HuH-7.5 (cell line): ENCODE measurements at places on chromosomes 2 and 18.
A peak's percentile ranks its signal among the peaks of the same experiment; 100 is the strongest.

- DNase-seq = no peak
These were observed 193.9 kb downstream of the RTP5 start for GRCh38 chr2:242063436-242063835.

- DNase-seq = no peak
These were observed 284.2 kb downstream of the THSD7B start for GRCh38 chr2:137049518-137049917.

DNA sequence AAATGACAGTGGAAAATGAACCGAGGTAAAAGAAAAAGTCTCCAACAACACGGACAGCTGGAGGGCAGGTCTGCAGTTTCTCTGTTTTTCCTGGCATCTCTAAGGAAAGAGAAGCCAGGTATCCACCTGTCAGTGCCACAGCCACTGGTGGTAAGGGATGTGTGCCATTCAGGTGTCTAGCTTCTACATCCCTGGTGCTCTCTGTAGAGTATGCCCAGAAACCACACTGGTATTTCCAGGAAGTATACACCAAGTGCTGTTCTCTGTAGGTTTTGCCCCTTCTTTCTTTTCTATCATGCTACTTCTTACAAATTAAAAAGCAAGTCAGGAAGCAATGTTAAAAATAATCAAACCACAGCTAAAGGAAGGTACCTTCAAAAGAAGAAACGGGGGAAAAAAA is 7.6 kb upstream of the AGFG1 start:
- DNase-seq = no peak

DNA sequence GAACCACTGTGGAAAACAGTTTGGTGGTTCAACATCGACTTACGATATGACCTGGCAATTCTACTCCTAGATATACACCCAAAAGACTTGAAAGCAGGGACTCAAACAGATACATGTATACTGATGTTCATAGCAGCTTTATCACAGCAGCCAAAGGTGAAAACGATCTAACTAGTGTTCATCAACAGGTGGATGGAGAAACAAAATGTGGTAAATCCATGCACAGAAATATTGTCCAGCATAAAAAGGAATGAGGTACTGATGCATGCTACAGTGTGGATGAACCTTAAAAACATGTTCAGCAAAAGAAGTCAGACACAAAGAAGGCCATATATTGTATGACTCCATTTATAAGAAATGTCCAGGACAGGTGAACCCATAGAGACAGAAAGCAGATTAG is 36.3 kb downstream of the MRO start:
- DNase-seq = no peak

DNA sequence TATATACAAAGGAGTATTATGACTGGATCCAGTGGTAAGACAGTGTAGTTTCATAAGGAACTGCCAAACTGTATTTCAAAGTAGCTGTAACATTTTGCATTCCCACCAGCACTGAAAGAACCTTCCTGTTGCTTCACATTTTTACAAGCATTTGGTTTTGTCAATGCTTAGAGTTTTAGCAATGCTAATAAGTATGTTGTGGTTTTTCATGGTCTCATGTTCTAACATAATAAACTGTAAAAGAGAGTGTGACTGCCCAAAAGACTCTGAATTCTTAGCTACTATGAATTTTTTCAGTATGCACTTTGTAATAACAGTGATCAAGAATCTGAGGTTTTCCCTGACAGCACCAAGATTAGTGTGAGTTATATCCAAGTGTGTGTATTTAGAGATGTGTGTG is 604.2 kb downstream of the XIRP2 start:
- DNase-seq = no peak

DNA sequence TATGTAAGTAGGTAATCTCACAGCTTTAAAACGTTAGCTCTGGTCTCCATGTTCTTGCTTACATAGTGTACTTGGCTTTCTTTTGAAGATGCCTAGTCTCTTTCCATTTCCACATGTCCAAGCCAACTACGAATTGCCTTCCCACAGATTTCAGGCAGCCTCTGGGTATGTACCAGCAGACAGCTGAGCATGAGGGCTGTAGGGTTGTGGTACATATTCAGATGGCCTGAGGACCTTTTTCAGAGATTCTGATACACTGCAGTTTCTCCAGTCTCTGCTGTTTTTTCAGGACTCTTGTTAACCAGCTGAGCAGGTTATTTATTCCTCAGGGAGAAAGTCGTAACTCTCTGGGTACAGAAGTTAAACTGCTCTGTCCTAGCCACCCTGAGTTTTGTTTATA is 3.1 kb upstream of the KCNJ13 start:
- no peak for DNase-seq

DNA sequence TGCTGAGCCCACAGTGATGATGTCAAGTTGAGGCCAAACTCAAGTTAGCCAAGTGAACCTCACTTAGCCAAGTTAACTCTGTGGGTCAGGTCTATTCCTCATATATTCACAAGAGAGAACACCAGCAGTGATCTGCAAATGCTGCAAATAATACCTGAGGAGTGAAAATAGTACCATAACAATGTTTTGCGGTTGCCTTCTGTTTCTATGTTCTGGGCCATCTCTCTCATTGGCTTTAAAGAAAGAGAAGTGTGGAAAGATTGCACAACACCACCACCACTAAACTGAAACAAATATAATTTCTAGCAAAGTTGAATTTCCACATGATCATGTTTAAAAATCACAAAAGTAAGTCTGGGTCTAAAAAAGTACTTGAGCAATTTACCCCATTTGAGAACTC is 211.1 kb upstream of the GALNT5 start:
- no peak for DNase-seq

GRCh38 chr2:154623819-154624218 is 74.7 kb upstream of the KCNJ3 start:
- peak; percentile 19 for DNase-seq

DNA sequence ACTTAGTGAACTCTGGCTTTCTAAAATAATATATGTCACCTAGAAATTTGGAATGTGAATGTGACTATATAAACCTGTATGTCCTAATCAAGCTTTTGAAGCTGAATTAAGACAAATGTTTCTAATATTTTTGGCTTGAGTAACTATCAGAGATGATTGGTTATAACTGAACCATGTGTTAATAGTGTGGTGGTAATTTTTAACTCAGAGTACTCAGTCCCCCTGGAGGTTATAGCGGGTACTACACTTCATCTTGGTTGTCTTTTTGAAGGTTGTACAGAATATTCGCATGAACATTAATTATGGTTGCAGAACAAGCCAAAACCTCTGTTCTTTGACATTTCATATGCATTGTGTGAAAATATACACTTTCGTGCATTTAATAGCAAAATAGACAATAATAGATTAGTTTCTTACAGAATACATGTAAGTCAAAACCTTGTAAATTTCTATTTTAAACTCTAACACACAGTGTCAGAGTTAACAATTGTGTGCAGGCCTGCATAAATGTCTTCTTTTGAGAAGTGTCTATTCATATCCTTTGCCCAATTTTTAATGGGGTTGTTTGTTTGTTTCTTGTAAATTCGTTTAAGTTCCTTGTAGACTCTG is 86.0 kb downstream of the OSBPL6 start:
- no peak for DNase-seq

DNA sequence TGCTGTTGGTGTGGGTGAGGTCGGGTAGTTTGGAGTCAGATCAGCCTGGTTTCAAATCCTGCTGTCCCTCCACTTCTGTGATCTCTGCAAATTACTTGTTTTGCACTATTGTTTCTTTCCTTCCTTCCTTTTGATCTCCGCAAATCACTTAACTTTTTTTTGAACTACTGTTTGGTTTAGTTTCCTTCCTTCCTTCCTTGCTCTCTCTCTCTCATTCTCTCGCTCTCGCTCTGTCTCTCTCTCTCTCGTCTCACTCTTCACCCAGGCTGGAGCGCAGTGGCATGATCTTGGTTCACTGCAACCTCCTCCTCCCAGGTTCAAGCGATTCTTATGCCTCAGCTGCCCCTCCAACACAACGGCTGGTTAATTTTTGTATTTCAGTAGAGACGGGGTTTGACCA is 141.6 kb upstream of the ITGA6 start:
- no peak for DNase-seq

DNA sequence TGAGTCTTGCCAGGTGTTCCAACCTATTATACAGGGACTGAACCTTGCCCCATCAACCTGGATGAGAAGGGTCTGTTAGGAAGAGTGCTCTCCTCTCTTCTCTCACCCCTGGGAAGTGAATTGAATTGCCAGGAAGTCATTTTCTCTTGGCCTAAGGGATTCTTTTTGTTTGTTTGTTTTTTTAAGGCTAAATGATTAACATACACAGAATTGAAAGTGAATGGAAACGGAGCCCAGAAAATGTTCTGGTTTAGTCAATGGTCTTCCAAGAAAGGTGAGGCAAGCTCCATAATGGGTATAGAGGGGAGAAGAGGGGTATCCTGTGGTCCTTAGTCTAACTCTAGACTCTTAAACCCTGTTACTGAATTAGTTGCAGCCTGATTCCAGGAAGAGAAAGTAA is 189.1 kb downstream of the FSHR start:
- no peak for DNase-seq

DNA sequence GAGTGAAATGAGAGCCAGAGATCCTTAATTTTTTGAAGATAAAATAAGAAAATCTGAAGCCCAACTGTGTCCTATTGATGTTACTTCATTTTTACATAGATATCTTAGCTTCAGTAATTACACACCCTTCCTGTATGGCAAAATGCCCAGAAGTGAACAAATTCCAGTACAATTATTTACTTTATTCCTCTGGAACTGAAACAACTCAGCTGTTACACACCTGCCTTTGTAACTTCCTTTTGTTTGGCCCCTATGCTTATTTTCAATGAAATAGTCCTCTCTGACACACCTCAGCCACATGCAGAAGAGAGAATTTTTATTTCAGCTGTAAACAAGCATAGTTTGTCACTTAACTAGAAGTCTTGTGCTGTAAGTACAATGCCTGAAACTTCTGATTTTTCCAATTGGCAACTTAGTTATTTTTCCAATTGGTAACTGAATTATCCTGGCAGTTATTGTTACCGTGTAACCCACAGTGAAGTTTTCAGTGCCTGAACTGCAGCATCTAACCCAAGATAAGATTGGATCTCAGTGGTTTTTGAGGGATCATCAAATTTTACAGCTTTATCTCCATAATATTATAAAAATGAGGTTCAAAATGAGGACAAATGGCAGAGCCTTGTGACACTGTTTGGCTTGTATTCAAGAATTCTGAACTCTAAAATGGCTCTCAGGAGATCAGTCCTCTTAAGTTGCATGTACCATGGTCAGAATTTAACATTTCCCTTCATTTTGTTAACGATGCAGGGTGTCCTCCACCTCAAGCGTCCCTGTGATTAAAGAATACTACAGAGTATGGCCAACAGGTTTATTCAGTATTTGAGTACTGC is 82.6 kb downstream of the PKP4 start:
- DNase-seq = no peak

GRCh38 chr18:77650799-77651385 is 401.2 kb downstream of the GALR1 start:
- peak; percentile 41 for DNase-seq

GRCh38 chr2:8870441-8870840 is 33.0 kb upstream of the KIDINS220 start:
- DNase-seq = no peak

DNA sequence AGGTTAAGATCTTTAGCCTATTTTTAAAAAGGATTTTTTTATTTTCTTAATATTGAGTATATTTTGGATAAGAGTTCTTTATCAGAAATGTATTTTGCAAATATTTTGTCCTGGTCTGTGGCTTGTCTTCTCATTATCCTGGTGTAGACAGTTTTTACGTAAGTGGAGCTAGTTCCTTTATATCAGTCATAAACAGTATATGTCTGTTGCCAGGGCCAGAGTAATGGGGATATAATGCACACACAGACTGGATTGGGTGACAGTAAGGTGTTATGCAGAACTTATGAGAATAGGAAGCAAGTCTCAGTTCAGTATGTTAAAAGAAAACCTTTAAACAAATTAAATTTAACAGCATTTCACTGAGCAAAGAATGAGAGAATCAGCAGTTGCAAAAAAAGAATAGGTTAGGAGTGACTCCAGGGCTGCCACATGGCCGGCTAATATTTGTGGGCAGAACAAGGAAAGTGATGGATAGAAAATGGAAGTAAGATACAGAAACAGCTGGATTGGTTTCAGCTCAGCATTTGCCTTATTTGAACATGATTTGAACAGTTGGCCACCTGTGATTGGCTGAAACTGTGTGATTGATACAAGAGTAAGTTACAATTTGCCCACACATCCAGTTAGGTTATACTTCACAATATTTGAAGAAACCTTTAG is 61.1 kb upstream of the ZNG1B start:
- DNase-seq = no peak

DNA sequence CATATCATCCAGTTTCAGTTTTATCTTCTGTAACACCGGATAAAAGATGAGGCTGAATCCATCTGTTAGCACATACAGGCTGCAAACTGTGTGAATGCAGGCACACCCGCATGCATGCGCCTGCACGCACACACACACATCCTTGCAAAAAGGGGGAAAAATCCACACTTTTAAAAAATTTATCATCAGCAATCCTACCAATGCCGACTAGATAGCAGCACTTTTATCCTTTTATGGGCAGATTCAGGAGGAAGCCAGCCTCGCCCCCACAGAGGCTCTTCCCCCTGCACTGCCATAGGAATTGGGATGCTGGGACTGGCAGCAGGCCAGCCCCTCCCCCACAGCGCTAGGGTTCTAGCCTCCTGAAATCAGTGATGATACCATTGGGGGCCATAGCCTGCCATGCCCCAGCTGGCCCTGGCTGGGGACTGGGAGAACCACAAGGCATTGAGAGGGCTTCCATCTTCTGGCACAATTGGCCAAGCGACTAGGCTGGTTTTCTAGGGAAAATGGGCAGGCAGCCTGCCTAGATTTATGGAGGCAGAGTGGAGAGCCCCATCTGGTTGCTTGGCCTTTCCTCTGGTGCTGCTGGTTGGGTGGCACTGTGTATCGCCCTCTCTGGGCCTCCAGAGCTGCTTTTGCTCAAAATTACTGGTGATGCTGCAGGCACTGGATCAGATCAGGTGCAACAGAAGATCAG is 25.5 kb downstream of the CYRIA start:
- DNase-seq = no peak

DNA sequence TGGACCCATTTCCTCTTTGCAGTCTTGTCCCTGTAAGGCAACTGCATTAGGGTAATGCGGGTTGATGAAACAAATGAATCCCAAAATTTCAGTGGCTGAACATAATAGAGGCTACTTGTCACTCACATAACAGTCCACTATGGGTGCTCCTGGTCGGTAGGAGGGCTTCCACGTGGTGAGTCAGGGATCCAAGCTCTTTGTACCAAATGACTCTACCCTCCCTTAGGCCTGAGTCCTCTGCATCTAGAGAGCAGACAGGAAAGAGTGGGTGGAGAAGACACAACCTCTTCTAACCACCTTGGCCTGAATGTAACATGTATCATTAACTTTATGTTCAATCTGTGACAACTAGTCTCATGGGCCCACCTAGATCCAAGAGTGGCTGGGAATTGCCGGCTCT is 86.2 kb upstream of the HAAO start:
- DNase-seq = no peak

DNA sequence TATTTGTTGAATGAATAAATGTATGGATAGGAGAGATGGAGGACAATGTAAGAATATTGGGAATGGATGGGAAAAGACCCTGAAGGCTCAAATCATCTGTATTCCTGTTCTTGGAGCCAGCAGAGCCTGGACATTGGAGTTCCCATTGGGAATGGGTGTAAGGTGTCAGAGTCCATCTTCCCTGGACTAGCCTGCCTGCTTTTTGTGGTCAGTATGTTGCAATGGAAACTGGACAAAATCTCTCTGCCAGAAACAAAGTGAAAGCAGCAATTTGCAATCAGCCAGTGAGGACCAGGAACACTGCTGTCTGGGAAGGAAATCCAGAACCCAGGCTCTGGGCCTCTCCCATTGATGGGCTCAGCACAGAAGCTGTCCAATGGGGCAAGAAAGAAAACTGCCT is 83.5 kb upstream of the SKOR2 start:
- no peak for DNase-seq
